ENCODE measurements at places on chromosomes 2 and 18.
A peak's percentile ranks its signal among the peaks of the same experiment; 100 is the strongest.

GRCh38 chr2:47274054-47274782, 119.1 kb upstream of the STPG4 start:
- DNase-seq = no peak

GRCh38 chr18:58105206-58105887, 61.3 kb downstream of the NEDD4L start:
- no peak for DNase-seq

DNA sequence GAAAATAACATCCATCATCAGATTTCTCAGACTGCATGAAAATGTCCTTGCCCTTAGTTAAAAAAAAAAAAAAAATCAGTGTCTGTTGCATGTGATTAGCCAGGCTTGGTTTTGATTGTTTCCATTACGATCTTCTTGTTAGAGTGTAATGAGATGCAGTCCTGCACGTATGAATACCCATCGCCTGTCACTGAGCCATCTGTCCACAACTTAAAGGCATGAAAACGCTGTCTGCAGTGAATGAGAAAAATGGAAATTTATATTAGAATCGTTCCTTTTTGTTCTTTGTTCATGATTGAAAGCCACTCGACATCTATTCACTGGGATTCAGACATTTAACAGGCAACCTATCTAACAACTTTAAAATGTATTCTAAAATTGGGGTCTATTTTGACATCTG, 521.7 kb upstream of the SPHKAP start:
- no peak for DNase-seq

DNA sequence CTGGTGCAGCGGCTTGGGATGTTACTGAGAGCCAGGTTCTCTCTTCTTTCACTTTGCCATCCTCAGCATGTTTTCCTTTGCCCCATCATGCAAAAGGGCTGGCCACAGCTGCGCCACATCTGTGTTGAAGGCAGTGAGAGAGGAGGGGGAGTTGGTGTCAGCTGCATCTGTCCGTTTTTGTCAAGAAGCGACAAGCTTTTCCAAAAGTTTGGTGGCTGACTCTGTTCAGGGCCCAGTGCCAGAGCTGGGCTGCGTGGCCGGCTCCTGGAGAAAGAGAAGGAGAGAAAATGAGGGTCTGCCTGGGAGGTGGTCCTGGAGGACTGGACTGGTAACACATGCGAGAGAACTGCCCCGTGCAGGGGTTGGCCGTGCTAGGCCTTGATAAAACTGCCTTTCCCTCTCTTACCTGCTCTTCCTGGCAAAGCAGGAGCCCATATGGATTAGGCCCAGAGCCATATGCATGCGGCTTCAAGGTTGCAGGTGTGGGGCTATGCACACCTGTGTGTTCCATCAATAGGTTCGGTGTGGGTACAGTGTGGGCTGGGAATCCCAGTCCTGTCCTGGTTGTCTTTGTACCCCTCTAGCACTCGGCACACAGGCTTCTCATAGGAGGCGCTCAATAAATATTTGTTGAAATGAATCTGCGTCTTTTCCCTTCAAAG, 9.0 kb downstream of the RNF144A start:
- no peak for DNase-seq

- DNase-seq = no peak
These were observed 18.7 kb upstream of the B3GNT7 start for GRCh38 chr2:231376857-231377256.

GRCh38 chr2:73975731-73976130, 9.0 kb upstream of the TET3 start:
- no peak for DNase-seq

- DNase-seq = no peak
These were observed 150.4 kb downstream of the HDAC4 start for GRCh38 chr2:239250216-239251081.

DNA sequence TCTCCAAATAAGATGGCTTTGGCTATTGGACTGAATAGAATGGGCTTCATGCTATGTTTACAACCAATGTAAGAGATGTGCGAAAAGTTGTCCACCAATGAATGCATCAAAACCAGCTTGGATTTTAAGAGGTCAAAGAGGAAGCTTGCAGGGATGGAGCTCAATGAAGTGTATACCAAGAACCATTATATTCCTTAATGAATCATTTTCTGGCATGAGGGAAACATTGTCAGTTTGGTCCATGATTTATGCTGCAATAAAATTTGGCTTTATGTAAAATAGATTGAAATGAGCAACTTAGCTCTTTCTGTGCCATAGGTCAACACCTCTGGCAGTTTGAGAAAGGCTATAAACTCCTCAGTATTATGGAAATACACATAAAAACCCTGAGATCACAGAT, 107.3 kb downstream of the SH3BP4 start:
- no peak for DNase-seq

DNA sequence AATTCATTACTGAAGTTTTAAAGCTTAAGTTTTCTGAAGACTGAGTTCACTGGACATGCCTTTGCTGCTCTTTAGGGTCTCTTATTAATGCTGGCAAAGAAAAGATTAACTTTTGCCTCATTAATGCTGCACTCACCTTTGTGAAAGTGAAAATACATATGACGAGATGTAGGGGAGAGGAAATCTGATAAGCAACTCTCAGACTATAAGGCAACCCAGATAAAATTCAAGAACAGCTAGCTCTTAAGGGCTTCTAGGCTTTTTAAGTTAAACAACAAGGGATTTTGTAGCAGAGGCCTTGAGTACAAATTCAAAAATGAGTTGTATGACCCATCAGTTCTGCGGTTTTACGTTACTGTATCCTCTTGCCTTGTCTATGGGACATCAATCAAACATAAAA, 143.7 kb downstream of the USP34 start:
- no peak for DNase-seq

GRCh38 chr2:68907232-68907919, 36.2 kb upstream of the BMP10 start:
- no peak for DNase-seq

GRCh38 chr2:218275371-218276072, 5.2 kb downstream of the PNKD start:
- no peak for DNase-seq

GRCh38 chr2:121754851-121755236, 607 bp upstream of the TSN start:
- DNase-seq = no peak

DNA sequence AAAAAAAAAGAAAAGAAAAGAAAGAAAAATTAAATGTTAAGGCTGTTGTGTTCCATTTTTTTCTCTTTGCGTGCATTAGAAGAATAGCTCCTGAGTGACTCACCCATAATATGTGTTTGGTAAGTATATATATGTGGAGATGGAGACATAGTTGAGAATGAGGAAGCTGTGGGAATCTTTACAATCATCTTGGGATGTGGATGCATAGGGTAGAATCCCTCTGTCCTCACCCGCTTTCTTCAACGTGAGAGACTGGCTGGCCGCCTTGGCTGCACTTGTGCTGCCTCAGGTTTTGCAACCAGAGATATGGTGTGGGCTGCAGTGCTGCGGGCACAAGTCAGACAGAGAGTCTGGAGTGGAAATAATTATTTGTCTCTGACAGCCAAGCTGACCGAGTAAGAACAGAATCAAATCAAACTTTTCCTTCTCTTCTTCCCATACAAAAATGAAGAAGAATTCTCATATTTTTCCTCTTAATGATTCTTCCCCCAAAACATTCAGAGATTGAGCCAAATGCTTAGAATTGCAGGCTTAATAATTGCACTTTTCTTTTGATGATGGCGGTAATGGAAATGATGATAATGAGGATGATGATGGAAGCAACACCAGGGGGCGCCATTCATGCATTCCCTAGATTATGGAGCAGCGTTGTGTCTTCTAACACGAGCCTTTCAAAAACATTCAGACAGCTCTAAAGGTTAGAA, 48.5 kb downstream of the SERPINB7 start:
- DNase-seq = peak; percentile 32

GRCh38 chr2:46260305-46260704, 36.9 kb upstream of the EPAS1 start:
- DNase-seq = no peak

- no peak for DNase-seq
These were observed 18.1 kb downstream of the THAP4 start for GRCh38 chr2:241618829-241619228.

- no peak for DNase-seq
These were observed 176.1 kb downstream of the PTPRM start for GRCh38 chr18:7743256-7743655.

DNA sequence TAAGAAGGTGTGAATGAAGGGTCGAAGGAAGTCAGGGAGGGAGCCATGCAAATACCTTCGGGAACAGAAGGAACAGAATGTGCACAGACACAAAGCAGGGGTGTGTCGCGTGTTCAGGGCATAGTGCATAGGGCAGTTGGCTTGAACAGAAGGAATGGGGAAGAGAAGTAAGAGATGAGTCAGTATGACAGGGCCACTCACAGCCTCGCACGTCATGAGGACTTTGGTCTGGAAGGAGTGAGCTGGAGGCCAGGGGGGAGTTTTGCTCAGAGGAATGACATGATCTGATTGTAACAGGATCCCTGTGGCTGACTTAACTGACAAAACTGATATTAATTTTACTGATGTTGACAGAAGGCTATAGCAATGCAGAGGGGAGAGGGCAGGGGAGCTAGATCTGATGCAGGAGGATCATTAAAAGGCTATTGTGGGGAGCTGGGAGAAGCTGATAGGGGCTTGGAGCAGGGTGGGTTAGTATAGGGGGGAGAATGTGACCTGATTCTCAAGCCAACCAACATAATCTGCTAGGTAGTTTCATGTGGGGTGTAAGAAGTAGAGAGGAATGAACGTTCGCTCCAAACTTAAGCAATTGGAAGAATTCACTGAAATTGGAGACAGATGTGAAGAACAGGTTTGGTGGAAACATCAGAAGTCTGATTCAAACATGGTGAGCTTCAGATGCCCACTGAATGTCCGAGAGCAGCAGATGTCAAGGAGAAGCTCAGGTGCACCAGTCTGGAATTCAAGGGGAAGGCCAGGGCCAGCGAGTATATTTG, 60.4 kb upstream of the COPS8 start:
- DNase-seq = no peak

DNA sequence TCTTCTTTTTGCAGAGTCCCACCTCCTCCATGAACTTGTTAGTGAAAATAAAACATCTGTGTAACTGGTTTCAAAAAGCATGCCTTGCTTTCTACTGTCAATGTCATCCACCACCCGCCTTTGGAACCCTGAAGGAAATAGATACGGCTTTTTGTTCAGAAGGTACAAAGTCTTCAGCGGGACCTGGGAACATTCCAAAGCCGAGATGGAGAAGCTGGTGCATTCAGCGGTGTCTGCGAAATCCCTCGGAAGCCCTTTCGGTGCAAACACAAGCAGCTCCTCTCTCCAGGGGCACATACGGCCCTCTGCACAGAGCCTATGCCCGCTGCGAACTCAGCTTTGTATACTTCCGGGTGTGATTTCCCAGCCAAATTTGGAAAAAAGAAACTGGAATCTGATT, 555.8 kb upstream of the SALL3 start:
- DNase-seq = no peak

DNA sequence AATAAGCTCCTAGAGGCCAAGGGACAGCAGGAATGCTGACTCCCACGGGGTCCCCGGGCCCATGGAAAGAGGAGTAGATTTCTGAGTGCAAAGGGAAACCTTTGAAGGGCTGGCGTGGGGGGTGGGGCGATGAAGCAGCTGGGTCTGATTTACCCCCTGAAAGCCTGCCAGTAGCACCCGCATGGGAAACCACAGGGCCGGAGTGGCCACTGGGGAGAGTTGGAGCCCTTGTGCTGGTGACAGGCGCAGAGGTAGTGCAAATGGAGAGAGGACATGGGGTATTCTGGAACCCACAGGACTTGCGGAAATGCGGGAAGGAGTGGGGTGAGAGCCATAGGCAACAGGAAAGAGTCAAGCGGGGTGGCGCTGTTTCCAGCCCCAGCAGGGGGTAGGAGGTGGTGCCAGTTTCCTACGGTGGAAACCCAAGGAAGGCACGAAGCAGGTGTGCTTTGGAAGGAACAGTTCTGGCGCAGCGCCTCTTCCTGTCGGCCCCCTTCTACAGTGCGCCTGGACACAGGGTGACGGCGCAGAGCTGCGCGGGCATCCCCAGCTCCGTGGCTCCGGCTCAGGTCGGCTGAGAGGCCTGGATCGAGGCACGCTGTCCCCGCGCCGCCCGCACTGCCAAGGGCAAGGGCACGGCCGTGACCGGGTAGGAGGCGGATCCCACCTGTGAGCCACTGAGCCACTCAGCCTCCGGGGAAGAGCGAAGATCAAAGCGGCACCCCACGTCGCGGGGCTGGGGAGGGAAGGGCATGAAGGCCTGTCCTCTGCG, 149.0 kb upstream of the GLI2 start:
- DNase-seq = no peak

DNA sequence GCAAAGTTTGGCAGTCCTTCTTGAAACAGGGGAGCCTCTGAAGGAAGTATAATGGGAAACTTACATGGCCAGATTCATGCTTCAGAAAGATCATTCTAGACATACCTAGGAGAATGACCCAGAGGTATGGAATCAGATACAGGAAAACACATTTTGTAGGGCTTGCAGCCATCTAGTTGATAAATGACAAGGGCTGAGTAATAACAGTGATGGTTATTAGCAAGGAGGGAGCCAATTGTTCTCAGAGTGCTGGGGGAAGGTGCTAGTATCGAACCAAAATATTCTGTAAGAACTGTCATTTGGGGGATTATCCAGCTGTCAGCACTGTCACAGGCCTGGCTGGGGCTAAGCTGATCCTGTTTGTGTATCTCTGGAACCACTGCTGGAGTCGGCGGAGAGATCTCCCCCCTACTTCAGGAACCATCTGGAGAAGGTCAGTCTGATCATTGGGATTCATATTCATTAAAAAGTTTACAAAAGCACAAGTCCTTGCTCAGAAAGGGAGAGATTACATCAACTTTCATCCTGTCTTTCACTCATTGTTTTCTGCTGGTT, 113.8 kb upstream of the THSD7B start:
- DNase-seq = no peak

DNA sequence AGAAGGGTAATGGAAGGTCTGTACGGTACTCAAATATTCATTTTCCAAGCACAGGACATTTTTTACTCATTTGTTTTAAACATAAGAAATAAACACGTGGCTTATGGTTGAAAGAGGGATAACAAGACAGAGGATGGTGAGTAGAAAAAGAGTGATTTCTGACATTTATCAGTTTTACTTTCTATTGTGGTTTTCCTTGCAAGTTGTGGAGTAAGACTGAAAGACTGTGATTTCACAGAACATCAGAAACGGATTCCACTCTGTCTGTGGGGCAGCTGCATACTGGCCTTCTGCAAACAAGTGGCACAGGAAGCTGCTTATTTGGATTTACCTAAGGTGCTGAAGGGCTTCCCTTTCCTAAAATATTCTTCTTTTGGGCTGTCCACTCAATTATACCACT, 122.2 kb upstream of the ITGB6 start:
- DNase-seq = no peak

DNA sequence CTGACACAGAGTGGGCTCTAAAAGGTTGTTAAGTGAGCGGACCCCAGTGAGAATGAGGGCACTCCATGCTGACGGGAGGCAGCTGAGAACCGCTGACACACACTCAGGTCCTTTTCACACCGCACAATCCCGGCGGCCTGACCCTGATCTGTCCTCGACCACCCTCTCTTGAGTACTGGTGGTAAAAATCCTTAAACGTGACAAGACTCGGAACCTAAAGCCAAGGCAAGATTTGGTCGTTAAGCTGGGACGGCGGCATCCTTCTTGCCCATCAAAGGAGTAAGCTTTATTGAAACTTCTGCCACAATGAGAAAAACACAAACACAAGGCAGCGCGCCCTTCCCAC, 569 bp downstream of the TMX3 start:
- no peak for DNase-seq

Measured in left ventricle myocardium inferior (tissue), 1 donor.